ENCODE measurements at places on chromosomes 16 and 17. TPM values are rescaled to one million over a fixed set of nuclear protein-coding genes. Genes with fewer than 3 reads are reported as not detected.

- no peak for DNase-seq
Measured at GRCh38 chr16:77059446-77059845, 131.5 kb upstream of the MON1B start.

The NTN1 gene
- not detected for total RNA-seq

DNA sequence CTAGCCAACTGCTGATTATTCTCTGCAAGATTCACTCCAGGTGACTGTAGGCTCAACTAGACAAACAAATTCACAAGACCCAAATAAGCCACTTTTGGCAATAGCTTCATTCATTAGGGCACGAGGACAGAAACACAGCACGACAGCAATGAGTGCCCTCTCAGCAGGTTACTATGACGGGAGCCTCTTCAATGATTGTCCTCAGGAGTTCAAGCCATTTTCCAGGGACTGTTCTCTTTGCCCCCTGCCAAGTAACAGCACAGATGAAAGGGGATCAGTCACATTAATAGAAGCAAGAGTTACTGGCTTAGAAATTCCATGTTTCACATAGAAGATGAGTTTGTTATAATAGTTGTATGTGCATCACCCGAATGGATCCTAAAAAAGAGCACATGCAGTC lies 712.2 kb downstream of the CDH8 start:
- no peak for DNase-seq

DNA sequence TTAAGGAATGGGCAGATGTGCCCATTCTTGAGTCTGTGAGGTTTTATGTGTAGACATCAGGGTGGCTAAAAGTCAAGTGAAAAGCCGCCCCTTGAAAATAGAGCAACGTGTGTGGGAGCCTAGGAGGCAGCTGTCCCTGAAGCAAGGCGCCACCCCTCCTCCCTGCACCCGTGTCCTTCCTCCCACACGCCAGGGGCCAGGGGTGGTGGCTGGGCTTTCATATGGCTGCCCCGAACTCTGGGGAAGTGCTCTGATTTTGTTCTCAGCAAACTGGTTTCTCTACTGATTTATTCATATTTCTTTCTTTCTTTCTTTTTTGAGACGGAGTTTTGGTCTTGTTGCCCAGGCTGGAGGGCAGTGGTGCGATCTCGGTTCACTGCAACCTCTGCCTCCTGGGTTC lies 4.7 kb downstream of the ZNF750 start:
- no peak for DNase-seq

GRCh38 chr17:79620207-79621038 lies 9.6 kb upstream of the RBFOX3 start:
- no peak for DNase-seq

DNA sequence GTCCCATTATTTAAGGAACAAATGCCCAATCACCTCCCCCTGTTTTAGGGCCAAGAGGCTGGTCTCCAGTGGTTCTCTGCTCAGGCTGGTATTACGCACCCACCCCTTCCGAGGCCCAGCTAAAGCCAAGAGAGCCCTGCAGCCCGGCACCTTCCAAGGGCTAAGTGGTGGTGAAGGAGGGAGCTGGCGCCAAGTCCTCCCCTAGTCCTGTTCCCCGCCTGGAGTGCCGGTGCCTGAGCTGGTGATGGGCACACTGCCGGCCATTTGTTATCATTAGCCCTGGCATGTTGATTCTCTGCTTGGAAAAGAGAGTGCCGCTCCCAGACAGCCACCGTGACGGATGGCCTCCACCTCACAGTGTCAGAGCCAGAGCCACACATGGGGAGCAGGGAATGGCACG lies 31.9 kb downstream of the GRIN2C start:
- no peak for DNase-seq

The CRHR1 gene
- total RNA-seq, result not detected

The LGALS9 gene
- 11.0 TPM for total RNA-seq

DNA sequence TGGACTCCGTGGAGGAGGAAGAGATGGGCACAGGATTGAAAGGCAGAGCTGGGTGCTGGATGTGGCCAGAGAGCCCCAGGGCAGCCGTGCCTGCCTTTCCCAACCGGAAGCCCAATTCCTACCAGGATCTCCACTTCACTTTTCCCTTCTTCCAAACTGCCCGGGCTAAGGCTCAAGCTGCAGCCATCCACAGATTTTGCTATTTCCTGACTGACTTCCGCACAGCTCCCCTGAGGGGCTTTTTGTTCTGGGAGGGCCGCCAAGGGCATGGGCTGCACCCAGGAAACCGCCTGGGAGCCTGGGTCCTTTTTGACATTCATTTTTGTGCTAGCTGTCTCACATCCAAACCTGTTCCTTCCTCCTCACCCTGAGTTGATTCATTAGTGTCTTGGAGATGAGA lies 4.2 kb downstream of the SHISA6 start:
- no peak for DNase-seq

The CDK3 gene
- total RNA-seq, result 6.9 TPM

GRCh38 chr17:72466199-72466598 lies 345.4 kb downstream of the SOX9 start:
- DNase-seq, result no peak

The PRCD gene
- not detected for total RNA-seq

DNA sequence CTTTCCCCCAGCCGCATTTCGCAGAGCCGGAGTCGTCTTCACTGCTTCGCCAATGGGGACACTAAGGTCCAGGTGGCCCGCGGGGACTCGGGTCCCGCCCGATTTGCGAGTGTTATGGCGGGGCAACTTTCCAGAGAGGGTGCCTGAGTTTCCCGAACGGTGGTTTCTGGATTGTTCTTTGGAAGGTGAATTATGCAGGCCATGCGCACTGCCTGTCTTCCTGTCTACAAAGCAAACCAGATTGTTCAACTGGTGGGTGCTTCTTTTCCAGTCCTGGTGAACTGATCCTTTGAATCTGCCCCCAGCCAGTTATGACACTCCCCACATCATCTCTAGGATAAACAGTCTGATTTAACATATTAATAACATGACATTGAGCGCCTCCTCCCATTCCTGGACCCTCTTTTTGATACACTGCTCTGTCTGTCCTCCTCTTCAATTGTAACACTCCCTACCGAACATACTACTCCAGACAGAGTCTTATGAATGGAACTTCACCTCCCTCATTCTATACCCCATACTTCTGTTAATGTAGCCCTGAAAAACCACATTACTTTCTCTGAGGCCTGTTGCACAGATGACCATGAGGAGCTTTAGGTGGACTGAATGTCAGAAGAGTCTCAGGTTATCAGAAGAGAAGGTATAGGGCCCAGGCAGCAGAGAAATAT lies 159.0 kb downstream of the RAB11FIP4 start:
- no peak for DNase-seq

The TUBG2 gene
- total RNA-seq, result 9.0 TPM

DNA sequence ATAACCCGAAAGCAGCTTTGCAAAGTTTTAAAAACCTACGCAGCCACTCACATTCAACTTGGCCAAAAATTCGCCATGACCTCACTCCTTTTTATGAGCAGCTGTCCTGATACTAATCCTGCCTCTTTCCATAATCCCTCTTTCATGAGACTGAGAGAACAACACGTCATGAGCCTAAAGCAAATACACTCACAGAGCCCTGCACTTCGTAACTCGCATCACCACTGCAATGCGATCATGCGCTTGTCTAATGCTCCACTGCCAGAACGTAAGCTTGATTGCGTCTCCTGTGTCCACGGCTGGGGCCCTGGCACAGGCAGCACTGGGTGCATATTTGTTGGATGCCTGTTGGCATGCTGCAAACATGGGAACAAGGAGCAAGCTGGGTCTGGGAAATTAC lies 36.2 kb downstream of the CDRT4 start:
- no peak for DNase-seq

DNA sequence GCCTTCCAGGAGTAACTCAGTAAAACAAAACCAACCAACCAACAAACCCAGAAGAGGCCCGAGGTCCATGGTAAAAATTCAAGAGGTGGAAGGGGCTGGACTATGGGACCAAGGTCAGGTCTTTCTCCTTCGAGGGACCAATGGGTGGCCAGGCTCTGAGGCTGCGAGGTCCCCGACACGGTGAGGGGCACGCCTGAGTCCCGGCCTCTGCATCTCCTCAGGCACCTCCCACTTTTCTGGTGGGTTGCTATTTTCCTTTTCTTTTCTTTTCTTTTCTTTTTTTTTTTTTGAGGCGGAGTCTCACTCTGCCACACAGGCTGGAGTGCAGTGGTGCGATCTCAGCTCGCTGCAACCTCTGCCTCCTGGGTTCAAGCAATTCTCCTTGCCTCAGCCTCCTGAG lies 18.0 kb downstream of the CD7 start:
- peak; percentile 52 for DNase-seq

The BLTP2 gene
- total RNA-seq, result 161 TPM

- DNase-seq, result no peak
Measured at GRCh38 chr17:58534901-58535421, 20.5 kb upstream of the MTMR4 start.

The ZNF207 gene
- total RNA-seq, result 260 TPM

GRCh38 chr17:41937970-41938954 lies 7.8 kb downstream of the ODAD4 start:
- no peak for DNase-seq

DNA sequence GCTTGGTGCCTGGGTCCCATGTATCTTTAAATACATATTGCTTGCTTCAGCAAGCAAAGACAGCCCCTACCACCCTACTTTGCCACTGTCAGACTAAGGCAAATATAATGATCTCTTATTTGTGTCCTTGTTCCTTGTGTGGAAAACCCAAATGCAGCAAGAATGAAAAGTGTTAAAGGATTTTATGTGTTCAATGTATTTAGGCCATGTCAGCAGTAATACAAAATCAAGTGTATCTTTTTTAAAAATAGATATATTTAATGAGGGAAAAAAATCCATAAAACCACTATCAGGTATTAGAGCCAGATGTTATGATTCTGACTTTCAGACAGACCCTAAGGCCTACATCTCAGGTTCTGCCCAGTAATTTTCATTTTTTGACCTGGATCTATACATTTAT lies 374.5 kb downstream of the SEC14L1 start:
- DNase-seq, result no peak

GRCh38 chr16:1333854-1334700 lies 632 bp downstream of the BAIAP3 start:
- no peak for DNase-seq

DNA sequence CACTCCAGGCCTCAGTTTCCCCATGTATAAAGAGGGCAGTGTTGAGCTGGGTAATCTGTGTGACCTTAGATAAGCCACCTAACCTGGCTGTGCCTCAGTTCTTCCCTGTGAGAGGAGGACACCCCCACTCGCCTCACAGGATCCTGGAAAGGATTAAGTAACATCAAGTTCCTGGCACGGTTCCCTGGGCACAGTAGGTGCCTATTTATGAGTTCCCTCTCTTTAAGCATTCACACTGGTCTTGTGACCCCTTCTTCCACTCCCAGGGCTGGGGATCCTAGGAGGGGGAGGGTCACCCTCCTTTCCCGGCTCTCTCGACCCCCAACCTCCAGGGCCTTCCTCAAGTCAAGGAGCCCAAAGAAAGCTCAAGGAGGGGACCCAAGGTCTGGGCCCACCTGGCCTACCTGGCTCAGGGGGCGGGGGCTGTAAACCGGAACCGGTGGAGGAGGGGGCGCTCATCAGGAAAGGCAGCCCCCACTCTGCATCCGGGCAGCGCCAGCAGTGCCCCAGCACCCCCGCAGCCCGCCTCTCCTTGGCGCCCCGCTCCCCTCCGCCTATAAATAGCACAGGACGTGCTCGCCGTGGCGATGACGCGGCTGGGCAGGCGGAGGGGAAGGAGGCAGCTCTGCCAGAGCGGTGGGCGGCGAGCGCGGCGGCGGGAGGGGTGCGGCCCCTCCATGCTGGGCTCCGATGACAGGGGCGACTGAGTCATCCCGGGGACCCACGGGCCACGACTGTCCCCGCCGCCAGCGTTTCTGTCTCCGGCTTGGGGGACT lies 9.4 kb downstream of the RPL19 start:
- DNase-seq, result peak; percentile 63

The ATF7IP2 gene
- total RNA-seq, result 75.5 TPM

The HOXB13 gene
- not detected for total RNA-seq

DNA sequence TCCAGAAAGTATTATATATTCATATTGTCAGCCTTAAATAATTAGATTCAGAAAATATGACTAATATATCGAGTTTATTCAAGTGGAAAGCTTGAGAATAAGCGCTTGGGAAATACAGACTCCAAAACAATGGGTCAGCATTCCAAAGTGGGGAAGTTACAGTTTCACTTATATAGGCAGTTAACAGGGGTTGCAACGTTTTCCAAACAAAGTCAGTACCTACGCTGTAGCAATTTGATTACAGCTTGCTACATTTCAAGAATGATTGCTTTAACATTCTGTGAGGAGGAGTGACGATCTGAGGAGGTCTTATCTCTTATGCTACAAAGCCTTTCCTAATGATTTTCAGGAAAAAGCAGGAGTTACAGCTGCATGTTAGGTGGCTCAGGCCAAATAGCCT lies 34.2 kb upstream of the HS3ST3A1 start:
- no peak for DNase-seq

DNA sequence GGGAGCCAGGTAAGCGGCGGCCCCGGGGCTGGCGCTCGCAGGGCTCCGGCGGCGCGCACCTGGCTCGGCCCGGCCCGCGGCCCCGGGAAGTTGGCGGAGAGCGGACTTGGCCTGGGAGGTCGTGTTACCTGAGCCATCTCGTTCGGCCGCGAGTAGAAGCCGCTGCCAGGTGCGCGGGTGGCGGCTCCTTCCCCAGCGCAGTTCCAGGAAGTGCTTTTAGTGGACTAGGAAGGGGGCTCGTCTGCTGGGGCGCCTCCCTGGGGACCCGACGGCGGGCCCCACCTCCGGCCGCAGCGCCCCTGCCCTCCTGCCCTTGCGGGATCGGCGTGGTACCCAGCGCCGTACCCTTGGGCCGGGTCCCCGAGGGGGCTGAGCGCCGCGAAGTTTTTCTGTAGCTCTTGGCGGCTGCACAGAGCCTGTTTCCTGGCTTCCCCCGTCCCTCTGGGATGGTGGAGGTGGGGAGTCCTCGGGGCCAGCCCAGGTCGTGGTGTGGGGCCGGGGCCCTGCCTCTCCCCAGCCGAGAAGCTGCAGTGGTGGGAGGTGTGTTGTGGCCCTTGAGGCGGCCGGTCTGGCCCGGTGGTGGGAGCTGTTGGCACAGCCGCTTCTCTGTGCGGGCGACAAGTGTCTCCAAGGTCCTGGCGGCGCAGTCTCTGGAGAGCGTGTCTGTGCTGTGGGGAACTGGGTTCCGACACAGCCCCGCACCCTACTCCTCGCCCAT lies 96.9 kb downstream of the RAB11FIP4 start:
- DNase-seq, result no peak

GRCh38 chr16:65118871-65119270 lies 3.0 kb downstream of the CDH11 start:
- no peak for DNase-seq

Measured in naive thymus-derived CD4-positive, alpha-beta T cell (primary cell).